CD4-positive, alpha-beta T cell treated with Interleukin-6 for 4 hours (primary cell): ENCODE measurements at places on chromosomes 2 and 18.

- DNase-seq, result no peak
These were observed 8.0 kb upstream of the CYP27C1 start for GRCh38 chr2:127228102-127228501.

GRCh38 chr2:130743278-130743677 is 12.1 kb upstream of the AMER3 start:
- DNase-seq, result no peak

DNA sequence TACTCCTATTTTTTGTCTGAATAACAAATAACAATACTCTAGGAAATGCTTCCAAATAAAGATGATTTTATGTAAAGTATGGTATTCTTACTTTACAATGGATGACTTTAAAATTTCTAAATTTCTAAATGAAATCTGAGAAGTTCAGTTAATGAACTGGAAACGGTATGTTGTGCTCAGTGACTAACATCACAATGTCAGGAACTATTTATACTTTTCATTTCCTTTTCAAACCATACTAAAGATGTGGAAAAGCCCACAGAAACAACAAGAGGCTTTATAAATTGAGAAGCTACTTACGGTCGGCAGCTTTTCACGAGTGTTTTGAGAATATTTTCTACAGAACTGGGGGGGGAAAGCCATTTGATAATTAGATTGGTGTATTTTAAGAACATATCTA is 31.1 kb downstream of the PSME4 start:
- DNase-seq, result no peak

DNA sequence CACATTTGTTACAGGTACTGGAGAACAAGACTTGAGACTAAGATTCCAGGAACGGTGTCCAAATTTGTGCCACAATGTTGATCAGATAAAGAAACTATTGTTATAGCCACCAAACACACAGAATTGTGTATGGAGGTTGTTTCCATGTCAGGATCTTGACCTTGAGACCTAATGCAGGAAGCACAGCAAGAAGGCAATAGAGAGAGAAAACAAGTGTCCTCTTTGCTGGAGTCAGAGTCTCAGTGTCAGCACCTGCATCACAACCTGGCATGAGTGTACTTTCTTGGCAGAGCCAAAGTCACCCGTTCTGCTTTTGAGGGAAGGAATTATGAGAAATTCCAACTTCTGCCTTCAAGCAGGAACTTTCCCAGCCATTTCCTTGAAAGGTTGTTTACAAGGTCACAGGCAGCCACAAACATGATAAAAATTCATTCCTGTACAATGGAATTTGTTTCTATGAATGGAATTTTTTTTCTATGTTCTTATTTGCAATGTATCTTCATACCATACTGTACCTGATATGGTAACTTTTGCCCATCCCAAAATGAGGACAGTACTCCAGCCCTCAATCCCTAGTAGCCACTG is 118.4 kb downstream of the PKP4 start:
- DNase-seq, result no peak

DNA sequence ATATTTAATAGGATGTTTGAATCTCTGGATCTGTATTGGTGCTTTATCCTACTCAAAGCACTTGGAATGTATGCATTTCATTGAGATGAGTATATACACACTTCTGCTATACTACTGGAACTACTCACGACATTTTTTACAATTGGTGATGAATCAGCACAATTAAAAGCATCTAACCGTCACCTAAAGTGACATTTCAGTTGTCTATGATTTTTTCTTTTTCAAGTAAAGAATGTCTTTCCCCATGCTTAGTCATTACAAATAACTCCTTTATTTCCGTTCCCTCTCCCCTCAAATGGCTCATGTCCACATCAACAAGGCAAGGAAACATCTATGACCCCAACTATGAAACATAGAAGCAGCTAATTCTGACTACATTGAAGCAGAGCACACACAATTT is 77.3 kb downstream of the CLIP4 start:
- DNase-seq, result no peak

- DNase-seq, result no peak
These were observed 76.0 kb upstream of the DSG1 start for GRCh38 chr18:31241900-31242409.

- no peak for DNase-seq
These were observed 258.3 kb upstream of the SALL3 start for GRCh38 chr18:78721238-78721875.

GRCh38 chr2:171655586-171655985 is 31.7 kb upstream of the DYNC1I2 start:
- no peak for DNase-seq

DNA sequence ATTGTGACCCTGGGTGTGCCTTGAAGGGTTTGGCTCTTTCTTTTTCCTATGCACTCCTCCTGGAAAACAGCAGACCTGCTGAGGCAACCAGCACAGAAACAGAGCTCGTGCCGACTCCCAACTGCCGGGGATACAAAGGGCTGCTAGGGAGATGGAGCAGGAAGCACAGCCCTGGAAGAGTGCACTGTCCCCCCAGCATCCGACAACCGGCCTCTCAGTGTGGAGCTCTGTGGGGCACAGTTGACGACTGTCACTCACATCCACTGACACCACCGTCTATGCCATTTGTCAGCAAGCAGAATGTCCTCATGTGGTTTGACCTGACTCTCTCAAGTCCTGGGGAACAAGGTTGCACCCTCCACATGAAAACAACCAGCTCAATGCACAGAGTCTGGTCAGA is 290.4 kb downstream of the TNS1 start:
- DNase-seq, result no peak

DNA sequence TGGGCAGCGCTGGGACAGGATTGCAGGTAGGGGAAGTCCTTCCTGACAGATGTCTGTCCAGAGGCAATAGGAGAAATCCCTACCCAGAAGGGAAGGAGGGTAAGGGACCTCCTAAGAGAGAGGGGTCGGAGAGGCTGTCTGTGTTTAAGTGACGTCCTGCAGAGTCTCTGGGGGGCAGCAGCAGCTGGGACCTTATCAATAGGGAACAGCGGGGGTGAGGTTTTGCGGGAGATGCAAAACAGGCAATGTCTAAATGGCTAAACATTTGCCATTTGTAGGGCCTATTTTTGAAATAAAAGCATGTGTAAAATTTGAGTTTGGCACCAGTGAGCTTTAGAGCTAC is 108.7 kb upstream of the HS6ST1 start:
- DNase-seq, result no peak

DNA sequence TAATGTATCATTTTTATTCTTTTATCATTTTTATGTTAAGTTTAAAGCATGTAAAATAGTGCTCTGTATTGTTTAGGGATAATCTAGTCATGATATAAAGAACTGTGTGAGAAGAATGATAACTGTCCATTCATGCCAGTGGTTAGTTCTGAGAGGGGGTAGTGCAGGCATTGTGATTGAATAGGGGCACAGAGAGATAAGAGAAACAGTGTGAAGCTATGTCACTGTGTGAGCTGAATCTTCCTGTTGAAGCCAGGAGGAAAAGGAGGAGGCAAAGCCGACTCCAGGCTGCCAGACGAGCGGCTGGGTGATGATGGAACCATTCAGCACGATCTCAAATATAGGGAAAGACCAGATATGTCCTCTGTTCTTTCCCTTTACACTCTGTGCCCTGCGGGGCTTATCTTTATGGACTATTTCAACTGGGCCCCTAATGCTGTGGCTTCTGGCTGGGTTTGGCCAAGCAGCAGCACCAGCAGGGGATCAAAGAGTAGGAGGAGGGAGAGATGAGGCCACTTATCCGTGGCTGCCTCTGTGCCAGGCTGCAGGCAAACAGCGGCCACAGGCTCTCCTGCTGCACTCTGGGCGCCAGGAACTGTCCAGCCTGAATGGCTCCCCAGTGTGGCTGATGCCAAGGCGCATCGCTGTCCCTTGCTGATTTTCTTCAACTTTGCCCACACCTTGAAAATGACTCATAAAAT is 128.0 kb downstream of the SPP2 start:
- no peak for DNase-seq

DNA sequence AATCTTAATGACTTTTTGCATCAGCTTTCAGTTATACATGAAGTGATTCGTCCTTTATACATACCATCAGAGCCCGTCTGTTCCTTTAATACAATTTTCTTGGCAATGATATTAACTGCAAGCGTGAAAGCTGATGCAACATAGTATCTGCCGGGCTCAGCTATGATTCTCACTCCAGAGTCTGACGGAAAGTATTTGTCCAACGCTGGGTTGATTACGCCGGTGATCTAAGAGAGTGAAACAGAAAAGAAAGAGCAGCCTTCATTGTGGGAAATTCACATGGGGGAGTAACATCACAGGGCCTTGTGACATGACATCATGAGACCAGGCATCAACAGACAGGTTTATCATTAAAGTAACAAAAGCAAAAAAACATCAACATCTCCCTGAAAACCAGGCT is 6.2 kb downstream of the ODC1 start:
- DNase-seq, result no peak

DNA sequence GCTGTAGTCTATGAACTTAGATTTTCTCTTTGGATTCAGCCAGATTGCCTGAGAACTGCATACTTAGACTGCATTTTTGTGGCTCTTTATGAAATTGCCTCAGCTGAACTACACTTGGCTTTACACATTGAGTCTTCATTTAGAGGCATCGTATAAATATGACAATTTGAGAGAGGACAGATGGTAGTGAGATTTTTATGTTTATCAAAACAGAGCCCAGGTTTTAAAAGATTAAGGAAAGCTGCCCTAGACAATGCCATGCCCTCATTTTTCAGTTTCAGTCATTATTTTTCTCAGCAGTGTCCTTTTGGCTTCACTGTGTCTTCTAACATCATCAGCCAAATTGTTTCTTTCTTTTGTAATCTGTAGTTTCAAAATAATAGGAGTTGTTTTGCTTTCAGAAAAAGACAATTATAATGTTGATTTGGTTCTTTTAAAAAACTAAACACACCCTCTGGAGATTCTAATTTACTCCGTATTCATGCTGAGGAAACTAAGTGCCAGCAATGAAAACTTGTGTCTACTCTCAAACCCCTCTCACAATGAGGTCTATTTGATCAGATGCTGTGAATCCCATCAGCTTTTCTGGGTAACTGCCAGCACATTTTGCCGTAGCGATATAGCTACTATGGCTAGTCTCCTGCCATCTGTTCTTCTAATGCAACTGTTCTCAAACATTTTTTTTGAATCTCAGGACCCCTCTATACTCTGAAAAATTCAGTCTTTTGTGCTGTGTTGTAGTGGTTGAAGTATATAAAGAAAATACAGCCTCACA is 46.2 kb downstream of the TWSG1 start:
- no peak for DNase-seq

GRCh38 chr2:28507796-28508764 is 12.2 kb downstream of the PLB1 start:
- peak; percentile 19 for DNase-seq

DNA sequence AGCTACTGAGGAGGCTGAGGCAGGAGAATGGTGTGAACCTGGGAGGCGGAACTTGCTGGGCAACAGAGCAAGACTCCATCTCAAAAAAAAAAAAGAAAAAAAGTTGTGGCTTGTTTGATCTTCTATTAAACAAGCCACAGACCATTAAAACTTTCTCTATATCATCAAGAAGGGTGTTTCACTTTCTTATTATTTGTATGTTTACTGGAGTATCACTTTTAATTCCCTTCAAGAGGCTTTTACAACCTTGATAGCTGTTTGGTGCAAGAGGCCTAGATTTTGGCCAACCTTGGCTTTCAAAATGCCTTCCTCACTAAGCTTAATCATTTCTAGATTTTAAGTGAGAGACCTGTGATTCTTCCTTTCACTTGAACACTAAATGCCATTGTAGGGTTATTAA is 339.1 kb downstream of the TSN start:
- no peak for DNase-seq

DNA sequence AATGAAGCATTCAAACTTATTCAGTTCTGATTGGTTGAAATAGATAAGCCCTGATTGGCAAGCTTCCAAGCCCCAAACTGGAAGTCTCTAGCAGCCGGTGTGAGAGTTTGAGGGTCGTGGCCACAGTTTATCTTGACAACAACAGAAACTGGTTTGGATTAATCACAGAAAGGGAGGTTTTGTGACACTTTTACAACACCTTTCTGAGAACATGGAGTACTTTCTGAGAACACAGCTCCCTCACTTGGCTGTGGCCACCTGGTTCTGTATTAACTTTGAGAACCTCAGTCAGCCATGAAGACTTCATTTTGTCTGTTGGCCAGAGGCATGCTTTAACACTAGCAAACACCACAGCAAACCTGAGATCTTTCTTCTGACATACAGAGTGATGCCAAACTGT is 280.7 kb upstream of the VWC2L start:
- DNase-seq, result no peak

- DNase-seq, result no peak
These were observed 67.7 kb downstream of the NCK2 start for GRCh38 chr2:105812180-105813044.

- DNase-seq, result no peak
These were observed 226.8 kb downstream of the TNS1 start for GRCh38 chr2:217775920-217776503.

- no peak for DNase-seq
These were observed 6.4 kb downstream of the AGAP1 start for GRCh38 chr2:235500110-235500760.

DNA sequence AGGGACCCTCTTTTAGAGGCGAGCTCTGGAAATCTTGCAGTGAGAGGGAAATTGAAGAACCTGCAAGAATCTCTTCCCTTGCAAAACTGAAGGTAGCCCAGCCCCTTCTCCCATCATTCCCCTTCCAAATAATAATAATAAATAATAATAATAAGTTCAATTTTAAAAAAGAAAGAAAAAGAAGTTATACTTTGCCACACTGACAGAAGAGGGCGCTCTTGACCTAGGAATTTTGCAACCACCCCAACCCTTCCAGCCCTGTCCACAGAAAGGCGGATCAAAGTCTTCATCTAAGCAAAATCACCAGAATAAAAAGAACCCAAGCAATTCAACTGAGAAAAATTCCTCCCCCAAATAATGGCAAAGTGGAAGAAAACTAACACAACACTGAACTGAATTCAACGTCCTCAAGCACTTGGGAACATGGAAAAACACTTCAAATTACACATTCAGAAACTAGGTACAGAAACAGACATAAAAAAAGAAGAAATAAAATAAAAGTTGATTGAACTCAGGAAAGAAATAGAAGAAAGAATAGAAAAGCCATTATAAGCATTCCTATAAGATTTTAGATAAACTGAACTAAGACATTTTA is 98.9 kb upstream of the GLS start:
- peak; percentile 60 for DNase-seq

- no peak for DNase-seq
These were observed 45.5 kb upstream of the COL5A2 start for GRCh38 chr2:189225032-189225431.

GRCh38 chr2:189633392-189633811 is 27.9 kb upstream of the ASNSD1 start:
- peak; percentile 45 for DNase-seq

- DNase-seq, result no peak
These were observed 140.7 kb upstream of the THUMPD2 start for GRCh38 chr2:39919511-39920306.
